NCI-H1930 (cell line): ENCODE measurements at places on chromosomes 1 and 21.

- DNase-seq = no peak
Observed at GRCh38 chr1:205127646-205128045, 5.9 kb upstream of the RBBP5 start.

GRCh38 chr1:41444785-41445184, 39.7 kb downstream of the EDN2 start:
- no peak for DNase-seq

DNA sequence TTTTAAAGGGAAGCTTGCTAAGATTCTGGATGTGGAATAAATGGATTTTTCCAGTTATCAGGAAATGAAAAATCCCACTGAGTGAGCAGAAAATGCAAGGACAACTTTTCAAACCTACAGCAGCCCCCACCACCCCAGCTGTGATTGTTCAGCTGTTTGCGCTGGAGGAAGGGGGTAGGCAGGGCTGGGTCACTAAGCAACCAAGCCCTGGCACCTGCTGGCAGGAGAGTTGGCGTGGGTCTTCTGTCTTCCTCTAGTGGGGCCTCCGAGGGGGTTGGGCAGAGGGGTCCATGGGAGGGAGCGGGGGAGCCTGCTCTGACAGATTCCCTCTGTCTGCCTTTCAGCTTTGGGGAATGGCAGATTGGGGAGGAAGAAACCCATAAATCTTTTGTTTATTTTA, 45.3 kb downstream of the EIF2D start:
- DNase-seq = no peak

DNA sequence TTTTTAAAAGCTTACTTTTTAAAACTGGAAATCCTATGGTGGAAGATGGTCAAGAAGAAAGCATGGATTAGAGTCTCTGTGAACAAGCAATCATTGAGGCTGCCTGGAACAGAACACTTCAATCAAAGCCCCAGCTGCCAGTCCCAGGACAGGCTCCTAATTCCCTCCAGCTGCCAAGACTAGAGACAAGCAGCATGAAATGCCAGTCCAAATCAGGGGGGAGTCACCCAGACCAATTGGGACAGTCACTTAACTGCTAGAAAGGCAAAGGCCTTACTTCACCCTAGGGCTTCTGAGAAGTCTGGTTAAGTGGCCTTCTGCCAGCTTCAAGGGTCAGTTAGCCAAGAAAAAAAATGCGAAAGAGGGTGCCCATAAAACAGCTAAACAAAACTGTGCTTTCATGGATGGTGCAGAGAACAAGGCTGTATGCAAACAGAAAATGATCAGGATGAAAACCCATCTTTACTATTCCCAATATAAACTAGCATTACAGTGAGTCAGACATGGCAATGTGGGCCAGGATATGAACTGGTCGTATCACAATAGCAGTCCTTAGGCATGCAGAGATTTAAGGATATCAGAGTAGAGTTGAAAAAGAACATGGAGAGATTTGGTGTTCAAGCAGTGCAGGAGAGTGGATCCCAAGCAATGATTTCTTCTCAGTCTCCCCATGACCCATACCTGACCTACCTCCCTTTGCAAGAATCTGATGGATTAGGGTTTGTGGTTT, 31.0 kb upstream of the MAN1A2 start:
- no peak for DNase-seq

GRCh38 chr1:19715334-19716203, 50.9 kb downstream of the HTR6 start:
- DNase-seq = peak; percentile 72

DNA sequence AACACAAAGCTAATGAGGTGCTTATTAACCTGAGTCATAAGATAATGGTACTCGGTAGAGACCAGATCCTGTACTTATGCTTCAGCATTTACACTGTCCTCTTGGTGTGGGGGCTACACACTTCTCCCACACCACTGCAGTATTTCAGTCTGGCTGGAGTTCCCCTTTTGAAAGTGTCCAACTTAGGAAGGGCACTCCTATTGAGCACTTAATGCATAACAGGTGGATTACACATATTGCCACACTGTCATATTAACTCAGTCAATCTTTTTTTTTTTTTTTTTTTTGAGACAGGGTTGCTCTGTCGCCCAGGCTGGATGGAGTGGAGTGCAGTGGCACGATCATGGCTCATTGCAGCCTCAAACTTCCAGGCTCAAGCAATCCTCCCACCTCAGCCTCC, 1.5 kb downstream of the GPATCH4 start:
- DNase-seq = no peak

- DNase-seq = no peak
Observed at GRCh38 chr1:187685333-187685732, 856.6 kb downstream of the PLA2G4A start.

DNA sequence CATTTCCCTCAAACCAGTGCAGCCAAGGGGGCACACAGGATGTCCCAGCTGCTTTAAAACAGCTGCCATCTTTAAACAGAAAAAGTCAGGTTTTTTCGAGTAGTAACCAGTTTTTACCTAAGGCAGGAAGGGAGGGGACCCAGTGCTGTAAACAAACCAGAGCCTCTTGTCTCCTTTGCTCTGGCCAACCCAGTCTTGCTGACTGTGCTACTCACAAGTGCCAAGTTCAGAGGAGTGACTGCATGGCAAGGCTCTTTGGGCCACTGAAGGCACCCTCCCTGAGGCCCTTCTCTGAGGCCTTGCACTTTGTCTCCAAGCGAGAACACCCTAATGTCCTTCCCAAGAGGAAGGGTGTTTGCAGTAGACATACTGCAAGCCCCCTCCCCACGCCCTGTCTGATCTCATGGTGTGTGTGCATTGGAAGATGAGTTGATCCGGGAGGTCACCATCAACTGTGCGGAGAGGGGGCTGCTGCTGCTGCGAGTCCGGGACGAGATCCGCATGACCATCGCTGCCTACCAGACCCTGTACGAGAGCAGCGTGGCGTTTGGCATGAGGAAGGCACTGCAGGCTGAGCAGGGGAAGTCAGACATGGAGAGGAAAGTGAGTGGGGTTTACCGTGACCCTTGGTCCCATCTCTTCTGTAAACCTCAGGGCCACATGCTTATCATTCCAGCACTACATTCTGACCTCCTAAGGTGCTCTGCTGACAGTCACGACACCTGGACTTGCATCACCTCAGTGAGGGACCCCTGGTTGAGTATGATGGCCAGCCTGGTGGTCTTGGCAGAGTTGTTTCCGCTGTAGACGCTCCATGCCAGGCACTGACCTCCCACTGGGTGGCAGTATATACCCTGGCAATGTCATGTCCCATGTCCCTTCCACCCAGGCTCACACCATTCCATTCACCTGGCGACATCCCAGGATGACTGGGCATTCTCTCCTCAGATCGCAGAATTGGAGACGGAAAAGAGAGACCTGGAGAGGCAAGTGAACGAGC, 4.7 kb downstream of the DNALI1 start:
- no peak for DNase-seq

- DNase-seq = no peak
Observed at GRCh38 chr21:16455978-16456377, 726.2 kb downstream of the USP25 start.

- DNase-seq = no peak
Observed at GRCh38 chr1:164466429-164466828, 92.6 kb upstream of the PBX1 start.

DNA sequence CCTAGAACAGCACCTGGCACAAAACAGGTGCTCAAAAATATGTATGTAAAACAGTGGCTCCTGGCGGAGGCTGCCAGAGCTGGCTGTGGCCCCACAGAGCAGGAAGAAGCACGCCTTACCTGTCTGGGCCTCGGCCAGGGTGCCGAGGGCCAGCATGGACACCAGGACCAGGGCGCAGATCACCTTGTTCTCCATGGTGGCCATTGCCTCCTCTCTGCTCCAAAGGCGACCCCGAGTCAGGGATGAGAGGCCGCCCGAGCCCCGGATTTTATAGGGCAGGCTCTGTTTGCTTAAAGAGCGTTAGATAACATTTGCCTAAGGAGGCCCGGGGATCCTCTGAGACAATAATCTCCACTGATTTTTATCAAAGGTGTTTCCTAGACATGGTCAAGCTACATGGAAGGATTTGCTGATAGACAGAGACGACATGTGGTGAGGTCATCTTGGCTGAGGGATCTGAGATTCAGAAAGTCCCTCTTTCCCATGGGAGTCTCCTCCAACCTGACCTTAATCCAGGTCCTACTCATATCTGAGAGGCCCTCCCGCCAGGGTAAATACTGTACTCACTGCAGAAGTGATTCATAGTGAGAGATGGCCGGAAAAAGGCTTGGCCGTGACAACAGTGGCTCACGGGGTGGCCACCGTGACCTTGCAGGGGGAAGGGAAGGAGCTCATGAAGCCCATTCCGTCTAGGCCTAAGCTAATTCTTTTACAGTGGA, at the start of gene TFF1:
Gene TFF1 (minus strand): TSS at position 244 of the 719 bp plus-strand sequence. CDS start 40 bp downstream, at position 204.
- DNase-seq = no peak

DNA sequence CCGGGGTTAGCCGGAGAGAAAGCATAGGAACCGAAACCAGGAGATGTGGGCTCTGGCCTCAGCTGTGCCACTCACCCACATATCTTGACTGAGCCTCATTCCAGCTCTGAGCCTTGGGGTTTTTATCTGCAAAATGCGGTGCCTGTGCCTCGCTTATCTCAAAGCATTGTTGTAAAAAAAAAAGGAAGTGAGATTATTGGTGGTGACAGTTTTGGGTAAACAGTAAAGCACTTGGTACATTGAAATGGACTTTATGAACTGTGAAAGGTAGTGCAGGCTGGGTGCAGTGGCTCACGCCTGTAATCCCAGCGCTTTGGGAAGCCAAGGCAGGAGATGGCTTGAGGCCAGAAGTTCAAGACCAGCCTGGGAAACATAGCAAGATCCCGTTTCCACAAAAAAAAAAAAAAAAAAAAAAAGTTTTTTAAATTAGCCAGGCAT, 3.8 kb downstream of the PTAFR start:
- DNase-seq = no peak

DNA sequence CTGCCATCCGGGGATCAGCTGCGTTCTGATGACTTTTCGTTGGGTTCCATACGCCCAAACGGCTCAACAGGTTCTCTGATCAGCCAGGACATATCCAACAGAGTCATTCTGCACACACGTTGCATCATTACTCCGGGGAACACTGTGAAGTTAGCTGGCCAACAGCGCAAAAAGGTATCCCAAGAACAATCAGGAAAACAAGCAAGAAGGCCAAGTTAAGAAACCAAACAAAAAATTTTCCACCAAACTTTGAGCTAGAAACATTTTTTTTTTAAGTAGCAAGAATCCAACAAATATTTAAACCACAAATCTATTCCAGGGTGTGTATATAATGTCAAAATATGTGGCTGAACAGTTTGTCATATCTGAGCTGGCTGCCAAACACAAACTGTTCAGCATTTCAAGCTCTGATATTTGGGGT, 29.2 kb downstream of the NID1 start:
- DNase-seq = no peak

DNA sequence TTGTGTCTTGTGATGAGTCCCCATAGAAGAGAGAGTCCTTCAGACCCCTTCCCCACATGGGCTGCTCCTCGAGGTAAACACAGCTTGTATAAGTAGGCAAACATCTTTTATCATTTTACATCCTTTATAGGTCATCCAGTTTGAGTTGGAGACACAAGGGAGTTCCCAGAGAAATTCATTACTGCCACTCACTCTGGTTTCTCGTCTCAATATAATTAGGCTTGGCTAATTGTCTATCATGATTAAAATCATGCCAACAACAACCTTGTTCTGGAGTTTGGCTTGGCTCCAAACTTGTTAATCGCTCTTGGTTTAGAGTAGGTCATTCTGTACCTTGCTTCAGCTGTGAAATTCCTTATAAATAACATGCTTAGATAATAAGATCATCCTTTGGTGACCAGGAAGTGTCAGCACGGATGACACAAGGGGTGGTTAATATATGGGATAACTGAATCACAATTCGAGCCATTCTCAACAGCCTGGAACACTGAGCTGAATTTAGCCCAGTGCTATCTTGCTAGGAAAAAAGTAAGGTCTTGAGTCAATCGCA, 70.7 kb upstream of the DAB1 start:
- DNase-seq = no peak

DNA sequence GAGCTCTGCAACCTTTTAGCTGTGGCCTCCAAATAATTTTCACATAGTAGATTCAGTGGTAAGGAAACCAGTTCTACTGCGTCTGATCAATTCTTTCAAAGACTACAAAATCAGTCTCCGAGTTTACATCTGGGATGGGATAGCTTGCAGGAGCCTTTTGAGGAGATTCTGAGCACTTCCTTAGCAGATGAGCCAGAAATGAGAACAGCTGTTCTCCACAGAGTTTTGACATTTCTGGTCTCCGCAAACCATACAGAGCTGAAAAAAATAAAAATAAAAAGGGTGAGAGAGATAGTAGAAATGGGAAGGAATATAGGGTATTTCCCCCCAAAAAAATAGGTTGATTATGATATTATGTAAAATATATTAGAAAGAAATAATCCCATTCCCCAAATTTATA, 119.3 kb downstream of the LYPLAL1 start:
- DNase-seq = no peak

GRCh38 chr1:4084048-4084431, 184.0 kb upstream of the C1orf174 start:
- no peak for DNase-seq

- no peak for DNase-seq
Observed at GRCh38 chr1:208090388-208091301, 153.5 kb downstream of the PLXNA2 start.

GRCh38 chr1:21913763-21914162, 23.3 kb downstream of the HSPG2 start:
- DNase-seq = no peak

GRCh38 chr1:153432874-153433681, 16.8 kb downstream of the S100A7A start:
- DNase-seq = no peak

- DNase-seq = peak; percentile 14
Observed at GRCh38 chr21:38913120-38913892, 107.6 kb downstream of the ETS2 start.

DNA sequence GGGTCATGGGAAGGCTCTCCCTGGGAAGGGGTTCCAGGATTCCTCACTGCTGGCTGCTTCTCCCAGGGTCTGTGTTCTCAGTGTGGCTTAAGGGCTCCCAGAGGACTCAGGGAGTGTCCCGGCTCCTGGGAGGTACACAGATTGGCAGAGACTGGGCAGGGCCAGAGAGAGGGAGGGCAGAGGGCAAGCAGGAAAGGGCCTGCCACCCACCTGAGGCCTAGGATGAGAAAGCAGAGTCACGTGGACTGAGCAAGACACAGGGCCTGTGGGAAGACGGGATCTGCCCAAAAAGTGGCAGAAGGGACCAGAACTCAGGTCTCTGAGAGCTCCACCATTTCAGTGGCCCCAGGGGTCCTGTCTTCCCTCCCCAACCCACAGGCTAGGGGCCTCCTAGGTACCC, 871 bp downstream of the SLFNL1 start:
- DNase-seq = no peak

DNA sequence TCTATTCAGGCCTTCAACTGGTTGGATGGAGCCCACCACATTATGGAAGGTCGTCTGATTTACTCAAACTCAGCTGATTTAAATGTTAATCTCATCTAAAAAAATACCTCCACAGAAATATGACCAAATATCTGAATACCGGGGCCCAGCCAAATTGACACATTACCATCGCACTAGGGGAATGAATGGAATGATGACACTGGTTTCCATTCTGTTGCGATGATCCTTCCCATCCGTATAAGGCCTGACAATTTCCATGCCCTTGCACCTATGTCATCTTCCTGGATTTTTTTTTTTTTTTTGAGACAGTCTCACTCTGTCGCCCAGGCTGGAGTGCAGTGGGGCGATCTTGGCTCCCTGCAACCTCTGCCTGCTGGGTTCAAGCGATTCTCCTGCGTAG, 397.5 kb downstream of the KIF26B start:
- DNase-seq = no peak
